ENCODE measurements at places on chromosomes 11 and 22. TPM values are rescaled to one million over a fixed set of nuclear protein-coding genes. Genes with fewer than 3 reads are reported as not detected.

DNA sequence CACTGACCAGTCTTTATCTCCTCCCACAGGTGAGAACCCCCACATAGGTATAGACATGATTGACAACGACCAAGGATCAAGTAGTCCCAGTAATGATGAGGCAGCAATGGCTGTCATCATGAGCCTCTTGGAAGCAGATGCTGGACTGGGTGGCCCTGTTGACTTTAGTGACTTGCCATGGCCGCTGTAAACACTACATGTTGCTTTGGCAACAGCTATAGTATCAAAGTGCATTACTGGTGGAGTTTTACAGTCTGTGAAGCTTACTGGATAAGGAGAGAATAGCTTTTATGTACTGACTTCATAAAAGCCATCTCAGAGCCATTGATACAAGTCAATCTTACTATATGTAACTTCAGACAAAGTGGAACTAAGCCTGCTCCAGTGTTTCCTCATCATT, 76.5 kb downstream of the BTBD10 start:
- DNase-seq: no peak

GRCh38 chr11:132095230-132096131, 725.1 kb downstream of the NTM start:
- no peak for DNase-seq

DNA sequence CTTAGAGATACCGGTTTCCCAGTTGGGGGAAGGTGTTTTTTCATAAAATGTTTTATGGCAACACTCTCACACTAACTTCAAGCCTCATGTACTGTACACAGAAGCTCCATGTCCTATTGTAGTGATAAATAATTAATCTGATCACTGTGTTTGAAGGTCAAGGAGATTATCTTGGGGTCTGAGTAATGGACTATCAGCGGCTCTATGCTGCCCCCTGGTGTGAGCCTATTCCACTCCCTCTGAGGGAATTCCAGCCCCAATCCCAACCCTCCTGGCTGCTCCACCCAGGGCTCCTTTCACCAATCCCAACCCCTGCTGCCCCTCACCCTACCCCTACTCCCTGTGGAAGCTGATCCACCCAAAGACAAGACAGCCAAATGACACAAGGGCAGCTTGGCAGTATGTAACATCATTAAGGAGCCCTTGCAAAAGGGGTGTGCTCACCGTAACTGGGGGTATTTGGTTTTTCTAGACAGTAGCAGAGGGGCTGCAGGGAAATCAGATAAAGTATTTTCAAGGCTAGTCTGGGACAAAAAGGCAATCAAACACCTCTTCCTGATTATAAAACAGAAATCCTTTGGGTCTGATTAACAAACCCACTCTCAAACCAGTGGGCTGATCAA, 22.3 kb downstream of the HPS4 start:
- DNase-seq: no peak

TCIRG1 gene
- total RNA-seq: 156 TPM

ANO5 gene
- 1.7 TPM for total RNA-seq

- DNase-seq: no peak
These were observed 311.0 kb downstream of the SBF2 start for GRCh38 chr11:9982796-9983579.

Measured in epithelial cell of proximal tubule (primary cell).